T1000 (cell line): ENCODE measurements at places on chromosomes 4 and X.

GRCh38 chr4:186169945-186170802 lies 21.2 kb upstream of the CYP4V2 start:
- no peak for DNase-seq

DNA sequence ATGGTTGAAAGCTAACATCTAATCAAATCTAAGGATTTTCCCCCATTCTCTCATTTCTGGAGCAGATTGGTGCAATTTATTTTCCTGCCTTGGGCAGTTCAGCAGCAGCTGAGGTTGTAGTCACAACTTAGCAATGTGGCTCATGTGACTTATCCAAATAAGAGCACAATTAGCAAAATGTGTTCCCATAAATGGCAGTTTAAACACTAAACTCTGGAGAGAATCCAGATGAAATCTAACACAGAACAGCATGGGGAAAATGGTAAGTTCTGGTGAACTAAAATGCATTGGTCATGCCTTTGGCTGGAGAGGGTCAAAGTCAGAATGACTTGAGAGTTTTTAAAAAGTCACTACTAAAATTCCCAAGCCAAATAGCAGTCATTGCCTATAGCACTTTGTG lies 422.6 kb upstream of the DIPK2B start:
- no peak for DNase-seq

DNA sequence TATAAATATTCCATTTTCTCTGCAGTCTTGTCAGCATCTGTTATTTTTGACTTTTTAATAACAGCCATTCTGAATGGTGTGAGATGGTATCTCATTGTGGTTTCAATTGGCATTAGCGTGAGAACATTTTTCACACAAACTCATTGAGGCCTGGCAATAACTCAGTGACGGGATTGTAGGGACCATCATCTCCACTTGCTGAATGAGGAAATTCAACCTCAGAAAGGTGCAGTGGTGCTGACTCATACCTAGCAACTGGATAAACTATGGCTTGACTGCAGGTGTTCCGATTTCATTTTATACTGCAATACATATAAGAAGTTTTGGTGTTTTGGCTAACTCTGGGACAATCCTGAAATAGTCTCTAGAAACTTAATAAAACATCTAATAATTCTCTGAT lies 88.3 kb upstream of the DDIT4L start:
- DNase-seq, result no peak

- DNase-seq, result peak; percentile 64
Observed at GRCh38 chr4:37666625-37667071, 19.5 kb downstream of the RELL1 start.

DNA sequence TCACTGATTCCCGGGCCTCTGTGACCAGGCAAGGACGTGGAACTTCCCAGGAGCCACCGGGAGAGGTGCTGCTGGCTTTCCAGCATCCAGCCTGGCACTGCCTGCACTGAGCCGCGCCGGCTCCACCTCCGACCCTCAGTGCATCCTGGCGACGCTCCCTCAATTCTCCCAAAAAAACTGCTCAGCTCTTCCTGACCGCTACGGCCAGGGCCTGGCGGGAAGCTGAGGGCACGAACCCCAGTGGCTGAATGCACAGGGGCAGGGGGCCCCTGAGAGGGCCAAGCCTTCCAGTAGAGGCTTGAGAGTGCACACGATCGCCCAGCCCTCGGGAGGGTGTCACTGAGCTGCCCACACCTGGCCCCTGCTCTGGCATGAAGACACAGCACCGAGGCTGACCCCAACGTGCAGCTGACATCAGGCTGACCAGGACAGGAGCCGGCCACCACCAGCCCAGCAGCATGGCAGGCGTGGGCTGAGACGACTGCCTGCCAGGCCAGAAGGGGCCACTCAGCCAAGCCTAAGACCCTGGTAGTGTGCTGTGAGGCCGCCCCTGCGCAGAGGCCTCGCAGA lies 6.9 kb downstream of the CTBP1 start:
- DNase-seq, result no peak

GRCh38 chrX:39161611-39162255 lies 360.5 kb downstream of the MID1IP1 start:
- DNase-seq, result no peak
